Ovary (tissue), 10 donors: ENCODE measurements at places on chromosomes 3 and 15.
A peak's percentile ranks its signal among the peaks of the same experiment; 100 is the strongest.

GRCh38 chr15:50906954-50907600 lies 1.4 kb upstream of the AP4E1 start:
- no peak for DNase-seq

- peak; percentile 19 for DNase-seq
Observed at GRCh38 chr3:37999836-38000235, 9.2 kb downstream of the VILL start.

DNA sequence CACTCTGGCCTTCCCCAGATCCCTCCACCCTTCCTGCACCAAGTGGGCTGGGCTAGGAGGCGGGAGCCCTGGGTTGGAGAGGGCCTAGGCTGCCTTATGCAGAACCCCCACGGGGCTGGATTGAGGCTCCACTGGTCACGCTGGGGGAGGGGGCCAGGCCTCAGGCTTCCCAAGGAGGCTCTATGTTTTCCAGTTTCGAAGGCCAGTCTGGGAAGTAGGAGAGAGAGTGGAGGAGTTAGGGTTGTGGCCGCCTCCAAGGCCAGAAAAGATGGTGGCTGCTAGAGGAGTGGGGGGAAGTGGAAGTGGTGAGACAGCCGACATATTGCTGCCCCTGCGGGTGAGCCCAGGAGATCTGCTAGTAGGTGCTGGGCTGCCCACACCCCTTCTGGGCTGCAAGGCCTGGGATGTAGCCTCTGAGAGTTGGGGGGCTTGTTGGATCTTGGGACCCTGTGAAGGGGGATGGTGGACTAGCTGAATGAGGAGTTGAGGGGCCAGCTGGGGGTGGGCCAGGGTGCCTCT lies 1.2 kb downstream of the GNAI2 start:
- DNase-seq: no peak

DNA sequence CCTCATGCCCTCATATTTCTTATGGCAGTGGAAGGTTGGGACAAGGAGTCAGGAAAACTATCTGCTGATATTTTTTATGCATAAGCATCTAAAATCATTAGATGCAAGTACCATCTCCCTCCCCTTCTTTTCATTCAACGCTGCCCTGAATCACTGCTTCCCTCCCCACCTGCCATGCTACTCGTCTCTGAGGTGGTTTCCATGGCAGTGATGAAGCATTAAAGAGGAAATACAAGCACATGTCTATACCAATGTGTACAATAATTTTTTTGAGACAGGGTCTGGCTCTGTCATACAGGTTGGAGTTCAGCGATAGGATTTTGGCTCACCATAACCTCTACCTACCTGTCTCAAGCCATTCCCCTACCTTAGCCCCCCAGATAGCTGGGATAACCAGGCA lies 67.5 kb upstream of the SETMAR start:
- DNase-seq: no peak

DNA sequence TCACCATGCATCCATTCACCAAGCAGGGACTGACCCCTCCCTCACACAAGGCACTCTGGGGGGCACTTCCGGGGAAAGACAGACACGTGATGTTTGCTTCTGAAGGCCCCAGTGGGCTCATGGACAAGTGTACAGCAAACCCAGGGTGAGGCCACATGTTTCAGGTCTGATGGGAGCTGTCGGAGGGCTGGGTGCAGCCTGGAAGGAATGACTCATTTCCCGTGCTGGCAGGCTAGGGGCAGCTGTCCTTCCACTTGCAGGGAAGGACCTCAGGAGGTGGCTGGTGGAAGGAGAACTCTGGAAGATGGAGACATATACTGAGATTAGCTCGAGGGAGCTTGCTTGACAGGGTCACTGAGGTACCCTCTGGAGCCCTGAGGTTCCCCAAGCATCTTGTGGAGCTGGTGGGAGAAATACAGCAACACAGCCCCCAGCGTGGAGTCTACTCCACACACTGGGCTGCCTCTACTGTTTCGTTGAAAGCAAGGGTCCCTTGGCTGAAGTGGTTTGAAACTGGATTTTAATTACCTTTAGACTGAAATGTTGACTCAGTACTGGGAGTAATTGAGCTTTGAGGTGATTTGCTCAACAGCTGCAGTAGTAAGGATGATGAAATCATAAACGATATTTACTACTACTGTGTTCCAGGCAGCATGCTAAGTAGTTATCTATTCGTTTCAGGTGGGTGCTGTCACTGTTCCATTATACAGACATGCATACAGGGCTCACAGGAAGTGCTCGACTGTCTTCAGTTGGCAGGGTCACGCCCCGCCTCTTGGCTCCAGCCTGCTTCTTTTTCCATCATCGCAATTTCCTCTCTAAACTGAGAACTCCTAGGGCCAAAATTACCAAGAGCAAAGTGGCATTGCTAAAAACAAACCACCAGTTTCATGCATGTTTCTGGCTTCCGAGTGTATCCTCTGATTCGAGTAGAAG lies 230.4 kb downstream of the ADAMTS17 start:
- no peak for DNase-seq

GRCh38 chr15:56051676-56052075 lies 58.3 kb upstream of the NEDD4 start:
- no peak for DNase-seq

GRCh38 chr15:35181538-35181937 lies 96.4 kb upstream of the NANOGP8 start:
- DNase-seq: no peak

DNA sequence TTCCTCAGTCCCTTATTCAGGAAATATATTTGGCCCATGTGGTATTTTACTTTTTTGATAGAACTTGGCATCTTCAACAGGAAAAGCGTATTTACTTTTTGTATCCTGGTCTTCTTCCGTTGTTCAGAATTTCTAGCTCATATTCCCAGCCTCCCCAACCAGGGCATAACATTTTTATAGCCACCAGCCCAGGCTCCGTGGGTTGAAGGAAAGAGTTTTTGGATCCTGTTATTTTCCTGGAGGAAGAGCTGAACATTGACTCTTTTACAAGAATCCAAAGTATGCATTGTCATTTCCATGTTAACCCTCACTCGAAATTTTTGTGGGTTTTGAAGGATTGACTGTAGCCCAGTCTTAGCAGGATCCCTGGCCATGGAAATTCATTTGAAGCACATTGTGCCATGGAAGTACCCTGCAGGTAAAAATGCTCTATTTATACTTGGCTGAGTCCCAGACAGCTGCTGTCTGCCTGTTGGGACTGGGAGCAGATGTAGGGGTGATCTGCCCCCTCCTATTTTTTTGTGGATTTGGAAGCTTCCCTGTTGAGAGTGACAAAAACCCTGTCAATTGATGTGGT lies 98.8 kb downstream of the AKAP13 start:
- DNase-seq: no peak

GRCh38 chr3:133246119-133246518 lies 153.7 kb upstream of the BFSP2 start:
- DNase-seq: no peak

DNA sequence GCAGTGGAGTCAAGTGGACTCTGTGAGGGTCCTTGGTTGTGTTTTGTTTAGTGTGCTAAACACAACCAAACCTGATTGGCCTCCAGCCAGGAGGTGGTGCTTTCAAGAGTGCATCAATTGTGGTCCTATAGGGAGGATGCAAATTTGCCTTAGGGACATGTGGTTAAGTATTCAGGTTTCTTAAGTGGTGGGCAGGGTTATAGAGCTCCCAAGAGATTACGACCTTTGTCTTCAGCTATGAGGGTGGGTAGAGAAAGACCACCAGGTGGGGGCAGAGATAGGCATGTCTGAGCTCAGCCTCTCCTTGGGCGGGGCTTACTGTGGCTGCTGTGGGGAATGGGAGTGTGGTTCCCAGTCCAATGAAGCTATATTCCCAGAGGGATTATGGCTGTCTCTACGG lies 186.6 kb downstream of the SQOR start:
- DNase-seq: no peak

- no peak for DNase-seq
Observed at GRCh38 chr3:172698631-172699030, 12.2 kb downstream of the NCEH1 start.

GRCh38 chr3:185935465-185936272 lies 2.1 kb downstream of the TRA2B start:
- no peak for DNase-seq

DNA sequence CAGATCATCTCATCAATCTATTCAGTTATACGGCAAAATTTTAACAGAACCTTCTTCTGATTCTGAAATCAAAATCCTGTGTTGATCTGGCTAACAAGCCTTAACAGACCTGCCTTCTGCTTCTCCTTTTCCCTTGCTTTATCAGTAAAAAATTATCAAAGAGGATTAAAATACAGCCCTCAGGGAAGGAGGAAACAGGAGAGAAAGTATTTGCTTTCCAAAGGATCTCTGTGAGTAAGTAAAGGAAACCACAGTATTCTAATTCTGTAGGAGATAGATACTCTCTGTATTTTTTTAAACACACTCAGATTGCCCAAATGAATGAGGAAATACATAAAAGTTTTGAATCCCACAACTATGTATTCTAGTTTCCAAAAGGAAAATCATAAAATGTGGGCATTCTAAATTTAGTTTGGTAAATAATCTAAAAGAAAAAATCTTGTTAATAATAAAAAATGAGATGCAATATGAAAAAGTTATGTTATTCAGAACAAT lies 221.8 kb downstream of the ZIC1 start:
- DNase-seq: no peak

GRCh38 chr15:77508541-77509243 lies 88.0 kb downstream of the HMG20A start:
- no peak for DNase-seq

DNA sequence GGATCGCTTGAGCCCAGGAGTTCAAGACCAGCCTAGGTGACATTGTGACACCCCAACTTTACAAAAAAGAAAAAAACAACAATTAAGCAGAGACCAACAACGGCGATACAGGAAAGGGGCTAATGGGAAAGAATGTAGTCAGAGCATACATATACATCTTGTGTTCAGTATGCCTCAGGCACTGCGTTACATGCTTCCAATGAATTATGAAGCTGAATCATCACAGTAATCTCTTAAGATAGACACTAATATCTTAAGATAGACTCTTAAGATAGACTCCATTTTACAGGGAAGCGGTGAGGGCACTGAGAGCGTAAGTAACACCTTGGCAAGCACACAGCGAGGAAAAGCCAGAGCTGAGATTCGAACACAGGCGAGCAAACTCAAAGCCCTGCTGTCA lies 6.1 kb upstream of the LDHAL6B start:
- no peak for DNase-seq

- DNase-seq: no peak
Observed at GRCh38 chr15:82047453-82048400, 1.9 kb upstream of the MEX3B start.

GRCh38 chr3:171809611-171809860 lies 747 bp downstream of the PLD1 start:
- DNase-seq: no peak

GRCh38 chr3:174547801-174548435 lies 311.2 kb upstream of the NAALADL2 start:
- DNase-seq: no peak

DNA sequence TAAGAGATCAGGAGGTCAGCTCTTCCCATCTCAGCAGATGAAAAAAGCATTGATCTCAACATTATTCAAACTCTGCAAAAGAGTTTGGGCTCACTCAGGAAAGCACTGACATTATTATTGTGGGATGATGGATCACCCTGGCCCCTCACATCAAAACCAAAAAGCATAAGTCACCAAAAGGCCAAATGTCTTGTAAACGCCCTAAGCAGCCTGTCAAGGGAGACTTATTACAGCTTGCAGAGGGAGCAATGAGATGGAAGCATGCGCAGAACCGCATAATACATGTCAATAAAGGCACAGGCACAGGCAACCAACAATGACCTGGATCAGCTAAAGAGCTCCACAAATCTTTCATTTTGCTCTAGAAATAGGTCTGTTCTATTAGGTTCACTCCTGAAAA lies 4.6 kb downstream of the FSIP1 start:
- no peak for DNase-seq

GRCh38 chr3:67018105-67018788 lies 20.1 kb downstream of the KBTBD8 start:
- DNase-seq: peak; percentile 16

DNA sequence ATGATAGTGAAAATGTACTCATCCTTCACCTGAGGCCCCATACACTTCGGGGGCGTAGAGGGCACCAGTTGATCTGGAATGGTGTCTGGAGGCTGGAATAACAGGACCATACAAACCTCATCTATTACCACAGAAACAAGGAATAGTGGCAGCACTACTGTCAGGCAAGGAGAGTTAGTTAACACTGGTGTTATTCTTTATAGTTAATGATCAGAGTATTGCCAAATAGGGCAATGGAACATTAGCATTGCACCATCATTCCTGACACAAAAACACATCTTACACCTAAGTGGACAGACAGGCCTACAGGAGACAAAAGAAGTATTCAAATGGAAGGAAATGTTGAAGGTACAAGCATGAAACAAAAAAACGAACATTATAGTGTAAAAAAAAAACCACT lies 137.0 kb upstream of the UBP1 start:
- no peak for DNase-seq

DNA sequence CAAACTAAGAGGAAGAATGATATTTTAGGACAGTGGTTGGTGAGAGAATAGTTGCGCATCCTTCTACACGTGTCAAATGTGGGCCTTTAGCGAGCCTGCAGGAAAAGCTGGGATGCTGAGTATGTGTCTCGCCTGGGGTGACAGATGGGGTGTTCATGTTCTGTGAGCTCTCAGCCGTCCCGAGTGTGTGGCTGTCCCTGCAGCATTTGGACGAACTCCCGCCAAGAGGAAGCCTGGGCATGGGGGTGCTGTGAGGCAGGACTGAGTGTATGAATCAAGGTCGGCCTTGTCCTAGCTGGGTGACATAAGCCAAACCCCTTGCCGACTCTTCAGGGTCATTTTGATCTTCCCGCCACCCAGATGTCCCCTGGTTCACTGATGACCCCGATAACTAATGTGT lies 94.8 kb downstream of the CACNA1D start:
- no peak for DNase-seq

DNA sequence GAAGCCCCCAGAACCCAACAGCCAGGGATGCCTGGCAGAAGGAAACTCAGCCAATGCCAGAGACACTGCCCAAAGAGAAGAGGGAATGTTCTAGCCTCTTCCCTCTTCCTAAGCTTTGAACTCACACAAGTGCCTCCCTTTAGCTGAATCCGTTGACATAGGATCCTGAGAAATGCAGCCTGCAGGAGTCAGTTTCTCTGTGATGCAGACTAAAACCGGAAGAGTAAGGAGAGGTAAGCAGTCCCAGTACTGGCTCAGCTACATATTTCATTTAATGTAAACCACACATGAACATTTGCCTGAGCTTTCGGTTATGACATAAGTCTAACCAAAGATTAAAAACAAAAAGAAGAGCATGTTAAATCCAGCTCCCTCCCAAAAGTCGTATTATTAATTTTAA lies 768.7 kb downstream of the TBL1XR1 start:
- DNase-seq: no peak
